ENCODE measurements at places on chromosomes 3 and 15.

DNA sequence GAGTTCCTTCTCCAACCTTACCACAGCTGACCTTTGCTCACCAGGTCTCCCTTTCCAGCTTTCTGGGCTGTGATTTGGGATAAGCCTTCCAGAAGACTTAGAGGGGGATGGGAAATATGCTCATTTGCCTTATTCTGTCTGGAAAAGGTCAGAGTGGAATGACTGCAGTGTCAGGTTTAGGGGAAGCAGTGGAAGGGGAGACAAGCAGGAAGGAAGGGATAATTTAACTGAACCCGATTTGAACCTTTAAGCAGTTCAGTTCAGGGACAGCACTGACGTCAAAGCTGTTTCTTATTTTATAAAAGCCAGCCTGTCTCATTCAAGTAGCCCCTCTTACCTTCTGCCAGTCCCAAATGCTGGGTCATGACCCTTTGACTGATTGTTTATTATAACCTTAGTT, 418.4 kb upstream of the RARB start:
- DNase-seq, result no peak

- DNase-seq, result no peak
Observed at GRCh38 chr3:179227349-179227748, 23.6 kb downstream of the KCNMB3 start.

GRCh38 chr15:64687172-64687571, 88.2 kb downstream of the RBPMS2 start:
- no peak for DNase-seq

DNA sequence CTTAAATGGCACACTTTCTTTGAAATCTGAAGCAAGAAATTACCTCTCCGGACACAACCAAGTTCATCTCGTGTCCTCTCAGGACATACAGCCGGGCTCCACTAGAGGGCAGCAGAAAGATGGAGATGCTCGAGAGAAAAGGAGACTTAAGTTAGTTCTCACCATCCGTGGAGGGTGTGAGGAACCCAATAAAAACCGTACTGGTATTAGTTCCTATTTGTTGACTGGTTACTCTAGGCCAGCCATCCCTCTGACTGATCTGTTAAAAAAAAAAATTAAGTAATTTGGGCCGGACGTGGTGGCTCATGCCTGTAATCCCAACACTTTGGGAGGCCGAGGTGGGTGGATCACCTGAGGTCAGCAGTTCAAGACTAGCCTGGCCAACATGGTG, 7.9 kb upstream of the CYP11A1 start:
- peak; percentile 53 for DNase-seq

GRCh38 chr3:23993556-23994243, 48.6 kb downstream of the NR1D2 start:
- DNase-seq, result no peak

- no peak for DNase-seq
Observed at GRCh38 chr3:52615166-52615565, 70.5 kb downstream of the PBRM1 start.

GRCh38 chr15:95059346-95059905, 828.1 kb downstream of the MCTP2 start:
- no peak for DNase-seq

DNA sequence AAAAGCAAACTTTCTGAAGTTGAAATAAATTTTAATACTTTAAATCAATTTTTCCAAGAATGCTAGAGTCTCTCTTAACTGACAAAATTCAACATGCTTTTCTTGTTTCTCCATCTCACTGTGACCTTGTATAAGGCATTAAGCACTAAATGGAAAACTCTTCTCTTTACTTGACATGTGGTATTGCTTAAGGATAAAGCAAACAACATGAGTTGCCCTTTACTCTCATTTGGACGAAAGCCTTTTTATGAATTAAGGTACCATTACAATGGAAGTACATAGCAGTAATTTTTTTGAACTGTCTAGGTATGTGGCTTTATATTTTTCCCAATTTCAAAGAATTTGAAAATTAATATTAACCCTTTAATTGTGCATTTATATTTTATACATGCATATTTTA, 1.4 kb downstream of the STRIT1 start:
- DNase-seq, result no peak

DNA sequence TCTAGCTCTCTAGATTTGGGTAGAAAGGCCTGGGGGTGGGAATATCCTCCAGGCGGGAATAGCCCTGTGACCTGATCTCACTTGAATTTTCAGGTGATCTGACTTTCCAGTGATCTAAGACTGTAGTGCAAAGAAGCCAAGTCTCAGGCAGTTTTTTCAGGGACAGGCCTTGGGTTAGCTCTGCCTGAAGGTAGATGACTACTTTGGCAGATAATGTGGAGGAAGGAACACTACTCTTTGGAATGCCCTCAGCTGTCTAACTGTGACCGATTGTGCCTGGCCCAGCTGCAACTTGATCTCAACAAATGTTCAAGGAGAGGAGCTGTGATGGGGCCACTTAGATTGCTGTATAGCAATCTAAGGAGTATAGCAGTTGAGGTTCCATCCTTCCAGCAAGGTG, 193.7 kb downstream of the TCF12 start:
- DNase-seq, result no peak

GRCh38 chr3:142278451-142278850, 53.1 kb upstream of the GK5 start:
- DNase-seq, result no peak

- no peak for DNase-seq
Observed at GRCh38 chr3:115141033-115141757, 5.9 kb downstream of the ZBTB20 start.

Data from posterior cingulate gyrus (tissue), 11 donors.